ENCODE measurements at places on chromosomes 13 and 19.

DNA sequence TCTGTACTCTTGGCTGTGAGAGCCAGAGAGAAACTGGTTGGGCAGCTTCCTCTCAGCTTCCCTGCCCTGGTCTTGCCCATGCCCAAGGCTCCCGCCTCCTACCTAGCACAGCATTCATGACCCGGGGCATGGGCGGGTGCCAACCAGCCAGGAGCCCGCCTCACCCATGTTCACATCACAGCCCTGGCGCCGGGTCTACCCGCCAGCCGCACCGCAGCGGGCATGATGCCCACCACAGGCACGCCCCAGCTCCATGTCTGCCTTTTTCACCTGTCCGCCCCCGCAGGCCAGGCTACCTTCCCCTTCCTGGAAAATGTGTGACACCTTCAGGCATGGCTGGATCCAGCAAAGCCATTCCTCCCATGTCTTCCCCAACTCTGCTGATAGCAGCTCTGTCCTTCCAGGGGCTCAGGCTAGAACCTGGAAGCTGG lies 42.1 kb downstream of the PTPRS start:
- no peaks in the 10 kb centered on the region for H3K36me3 ChIP-seq
- H3K4me1 ChIP-seq: no peaks in the 10 kb centered on the region
- no peak overlapping the region for H3K4me3 ChIP-seq

DNA sequence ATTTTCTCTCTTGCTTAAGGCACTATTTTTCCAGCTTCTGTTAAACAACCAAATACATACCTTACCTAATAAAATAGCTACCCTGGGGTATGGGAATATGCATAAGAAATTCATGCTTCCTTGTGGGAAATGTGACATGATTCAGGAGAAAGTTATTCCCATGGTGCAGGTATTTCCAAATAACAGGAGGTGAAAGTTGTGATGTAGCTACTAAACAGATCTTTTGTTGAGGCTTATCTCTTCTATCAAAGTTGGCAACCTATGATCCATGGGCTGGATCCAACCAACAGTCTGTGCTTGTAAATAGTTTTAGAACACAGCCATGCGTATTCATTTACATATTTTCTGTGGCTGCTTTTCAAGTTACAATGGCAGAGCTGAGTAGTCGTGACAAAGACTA lies 177.8 kb upstream of the NBEA start:
- H3K36me3 ChIP-seq: no peaks in the 10 kb centered on the region
- H3K27ac ChIP-seq: no peak overlapping the region
- no peak overlapping the region for H3K4me3 ChIP-seq
- DNase-seq: no peak
- H3K27me3 ChIP-seq: no peaks in the 10 kb centered on the region

- DNase-seq: no peak
- H3K36me3 ChIP-seq: no peaks in the 10 kb centered on the region
- no peaks in the 10 kb centered on the region for H3K27me3 ChIP-seq
- no peak overlapping the region for H3K4me3 ChIP-seq
- H3K4me1 ChIP-seq: no peaks in the 10 kb centered on the region
- H3K27ac ChIP-seq: no peak overlapping the region
Observed at GRCh38 chr13:106177146-106177545, 358.3 kb downstream of the EFNB2 start.

DNA sequence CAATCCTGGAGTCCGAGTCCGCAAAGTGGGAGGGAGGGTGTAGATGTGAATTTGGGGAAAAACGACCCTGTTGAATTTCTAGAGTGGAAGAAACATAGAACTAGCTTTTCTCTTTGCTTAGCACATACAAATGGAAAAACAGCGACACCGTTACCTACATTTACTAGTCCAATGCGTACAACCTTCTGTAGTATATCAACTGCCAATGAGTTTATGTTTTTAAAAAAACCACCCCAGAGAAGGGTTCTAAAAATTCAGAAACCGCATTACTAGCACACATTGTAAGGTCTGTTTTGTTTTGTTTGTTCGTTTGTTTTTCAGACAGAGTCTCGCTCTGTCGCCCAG lies 332 bp upstream of the SUPT20H start:
- no peaks in the 10 kb centered on the region for H3K36me3 ChIP-seq
- H3K27me3 ChIP-seq: no peaks in the 10 kb centered on the region
- peaks cover 29% of the 10 kb centered on the region for H3K4me1 ChIP-seq
- peak overlapping the region; percentile 79 for H3K4me3 ChIP-seq
- DNase-seq: no peak

DNA sequence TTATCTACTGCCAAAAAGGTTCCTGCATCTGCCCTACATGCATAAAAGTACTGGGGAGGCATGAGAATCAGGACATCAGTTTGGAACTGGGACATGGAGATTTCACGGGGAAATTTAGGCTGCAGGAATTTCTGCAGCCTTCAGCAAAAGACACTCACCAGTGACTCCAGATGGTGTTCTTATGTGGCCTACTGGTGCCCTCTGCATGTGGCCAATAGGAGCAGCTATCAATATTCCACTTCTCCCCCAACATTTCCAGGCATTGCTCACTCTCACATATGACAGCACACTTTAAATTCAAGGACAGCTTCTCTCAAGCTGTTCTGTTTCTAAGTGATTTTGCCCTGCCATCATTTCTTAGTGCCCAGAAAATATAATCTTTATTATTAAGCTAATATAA lies 570.5 kb upstream of the ARGLU1 start:
- H3K27me3 ChIP-seq: no peaks in the 10 kb centered on the region
- H3K4me1 ChIP-seq: no peaks in the 10 kb centered on the region
- no peak for DNase-seq
- no peak overlapping the region for H3K4me3 ChIP-seq

GRCh38 chr13:113464476-113464875 lies 11.2 kb upstream of the ADPRHL1 start:
- no peak overlapping the region for H3K4me3 ChIP-seq
- peaks cover 16% of the 10 kb centered on the region for H3K36me3 ChIP-seq
- DNase-seq: no peak
- H3K27ac ChIP-seq: no peak overlapping the region

GRCh38 chr19:55353803-55354697 lies 469 bp downstream of the COX6B2 start:
- no peak overlapping the region for H3K27ac ChIP-seq
- H3K4me1 ChIP-seq: peaks cover 13% of the 10 kb centered on the region
- no peaks in the 10 kb centered on the region for H3K36me3 ChIP-seq
- peaks cover 22% of the 10 kb centered on the region for H3K27me3 ChIP-seq
- peak; percentile 73 for DNase-seq
- peak overlapping the region; percentile 47 for H3K4me3 ChIP-seq

- H3K36me3 ChIP-seq: no peaks in the 10 kb centered on the region
- no peak for DNase-seq
- H3K4me1 ChIP-seq: no peaks in the 10 kb centered on the region
- H3K27ac ChIP-seq: no peak overlapping the region
- H3K4me3 ChIP-seq: no peak overlapping the region
Observed at GRCh38 chr19:29866011-29866410, 54.2 kb downstream of the CCNE1 start.

GRCh38 chr19:7004313-7004931 lies 16.8 kb downstream of the MBD3L2B start:
- no peak overlapping the region for H3K4me3 ChIP-seq
- no peaks in the 10 kb centered on the region for H3K36me3 ChIP-seq
- no peaks in the 10 kb centered on the region for H3K27me3 ChIP-seq
- DNase-seq: no peak

GRCh38 chr19:42196011-42197001 lies 21.2 kb downstream of the DEDD2 start:
- H3K27ac ChIP-seq: no peak overlapping the region
- no peak for DNase-seq
- H3K27me3 ChIP-seq: no peaks in the 10 kb centered on the region
- H3K36me3 ChIP-seq: peaks cover 11% of the 10 kb centered on the region
- no peak overlapping the region for H3K4me3 ChIP-seq

- no peak overlapping the region for H3K4me3 ChIP-seq
- no peak for DNase-seq
- no peaks in the 10 kb centered on the region for H3K36me3 ChIP-seq
- H3K27ac ChIP-seq: no peak overlapping the region
- no peaks in the 10 kb centered on the region for H3K4me1 ChIP-seq
Observed at GRCh38 chr13:31998131-31998530, 33.4 kb upstream of the FRY start.

DNA sequence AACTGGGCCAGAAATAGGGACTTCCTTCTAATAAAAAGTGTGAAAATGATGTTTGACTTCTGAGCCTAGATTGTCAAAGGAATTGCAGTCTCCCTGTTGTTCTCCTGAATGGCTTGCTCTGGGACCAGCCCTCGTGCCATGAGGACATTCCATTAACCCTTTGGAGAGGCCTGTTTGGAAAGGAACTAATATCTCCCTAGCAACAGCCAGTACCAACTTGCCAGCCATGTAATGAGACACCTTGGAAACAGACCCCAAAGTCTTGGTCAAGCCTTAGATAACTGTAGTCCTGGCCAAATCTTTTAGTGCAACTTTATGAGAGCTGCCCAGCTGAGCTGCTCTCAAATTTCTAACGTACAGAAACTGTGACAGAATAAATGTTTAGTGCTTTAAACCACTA lies 8.2 kb upstream of the SIAH3 start:
- no peaks in the 10 kb centered on the region for H3K36me3 ChIP-seq
- H3K27ac ChIP-seq: no peak overlapping the region
- no peak for DNase-seq
- no peaks in the 10 kb centered on the region for H3K4me1 ChIP-seq

GRCh38 chr19:58521651-58522050 lies 2.0 kb upstream of the ZBTB45 start:
- no peaks in the 10 kb centered on the region for H3K27me3 ChIP-seq
- H3K4me3 ChIP-seq: no peak overlapping the region
- H3K36me3 ChIP-seq: no peaks in the 10 kb centered on the region
- H3K27ac ChIP-seq: no peak overlapping the region
- H3K4me1 ChIP-seq: peaks cover 20% of the 10 kb centered on the region

DNA sequence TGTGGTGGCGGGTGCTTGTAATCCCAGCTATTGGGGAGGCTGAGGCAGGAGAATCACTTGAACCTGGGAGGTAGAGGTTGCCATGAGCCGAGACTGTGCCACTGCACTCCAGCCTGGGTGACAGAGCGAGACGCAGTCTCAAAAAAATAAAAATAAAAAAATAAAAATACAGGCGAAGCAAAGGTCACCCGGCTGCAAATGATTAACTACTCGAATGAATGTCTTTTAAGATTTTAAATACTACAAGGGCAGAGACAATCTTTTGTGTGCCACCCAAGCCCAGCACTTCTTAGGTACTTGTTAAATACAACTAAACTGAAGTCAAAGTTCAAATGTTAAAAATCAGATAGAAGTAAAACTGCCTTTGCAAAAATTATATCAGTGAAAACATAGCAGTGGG lies 6.7 kb downstream of the LNX2 start:
- no peaks in the 10 kb centered on the region for H3K36me3 ChIP-seq
- H3K4me3 ChIP-seq: no peak overlapping the region
- DNase-seq: no peak
- H3K4me1 ChIP-seq: peaks cover 7% of the 10 kb centered on the region
- no peak overlapping the region for H3K27ac ChIP-seq

GRCh38 chr13:43268632-43269031 lies 245.2 kb downstream of the DNAJC15 start:
- no peak overlapping the region for H3K4me3 ChIP-seq
- DNase-seq: no peak
- H3K27me3 ChIP-seq: no peaks in the 10 kb centered on the region
- no peaks in the 10 kb centered on the region for H3K36me3 ChIP-seq
- no peak overlapping the region for H3K27ac ChIP-seq
- H3K4me1 ChIP-seq: no peaks in the 10 kb centered on the region

DNA sequence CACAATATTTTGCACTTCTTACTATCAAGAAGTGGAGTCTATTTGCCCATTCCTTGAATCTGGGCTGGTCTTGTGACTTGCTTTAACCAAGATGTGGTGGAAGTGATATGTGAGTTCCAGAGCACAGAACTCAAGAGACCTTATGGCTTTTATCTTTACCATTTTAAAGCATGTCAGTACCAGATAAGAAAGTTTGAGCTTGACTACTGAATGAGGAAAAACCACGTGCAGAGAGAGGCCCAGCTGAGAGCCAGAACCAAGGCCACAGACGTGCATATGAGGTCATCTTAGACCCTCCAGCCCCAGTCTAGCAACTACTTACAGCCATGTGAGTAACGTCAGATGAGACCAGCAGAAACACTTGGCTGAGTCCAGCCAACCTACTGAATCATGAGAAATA lies 6.3 kb upstream of the CDK8 start:
- no peaks in the 10 kb centered on the region for H3K4me1 ChIP-seq
- no peak for DNase-seq
- H3K27ac ChIP-seq: no peak overlapping the region

- no peak for DNase-seq
- no peaks in the 10 kb centered on the region for H3K4me1 ChIP-seq
- no peak overlapping the region for H3K27ac ChIP-seq
- H3K4me3 ChIP-seq: no peak overlapping the region
- H3K36me3 ChIP-seq: no peaks in the 10 kb centered on the region
Observed at GRCh38 chr13:31967155-31967554, 64.4 kb upstream of the FRY start.

- no peaks in the 10 kb centered on the region for H3K36me3 ChIP-seq
- H3K27me3 ChIP-seq: peaks cover 7% of the 10 kb centered on the region
- no peaks in the 10 kb centered on the region for H3K4me1 ChIP-seq
- no peak overlapping the region for H3K27ac ChIP-seq
Observed at GRCh38 chr13:29428310-29429181, 166.9 kb downstream of the SLC7A1 start.

GRCh38 chr13:40534456-40534855 lies 132.0 kb downstream of the FOXO1 start:
- H3K4me3 ChIP-seq: no peak overlapping the region
- no peak for DNase-seq
- no peaks in the 10 kb centered on the region for H3K36me3 ChIP-seq
- H3K27ac ChIP-seq: no peak overlapping the region
- H3K27me3 ChIP-seq: no peaks in the 10 kb centered on the region
- H3K4me1 ChIP-seq: peaks cover 4% of the 10 kb centered on the region

GRCh38 chr13:46521921-46522747 lies 30.8 kb upstream of the LRCH1 start:
- H3K4me3 ChIP-seq: no peak overlapping the region
- no peaks in the 10 kb centered on the region for H3K4me1 ChIP-seq
- no peak overlapping the region for H3K27ac ChIP-seq
- H3K27me3 ChIP-seq: no peaks in the 10 kb centered on the region
- no peaks in the 10 kb centered on the region for H3K36me3 ChIP-seq
- no peak for DNase-seq

DNA sequence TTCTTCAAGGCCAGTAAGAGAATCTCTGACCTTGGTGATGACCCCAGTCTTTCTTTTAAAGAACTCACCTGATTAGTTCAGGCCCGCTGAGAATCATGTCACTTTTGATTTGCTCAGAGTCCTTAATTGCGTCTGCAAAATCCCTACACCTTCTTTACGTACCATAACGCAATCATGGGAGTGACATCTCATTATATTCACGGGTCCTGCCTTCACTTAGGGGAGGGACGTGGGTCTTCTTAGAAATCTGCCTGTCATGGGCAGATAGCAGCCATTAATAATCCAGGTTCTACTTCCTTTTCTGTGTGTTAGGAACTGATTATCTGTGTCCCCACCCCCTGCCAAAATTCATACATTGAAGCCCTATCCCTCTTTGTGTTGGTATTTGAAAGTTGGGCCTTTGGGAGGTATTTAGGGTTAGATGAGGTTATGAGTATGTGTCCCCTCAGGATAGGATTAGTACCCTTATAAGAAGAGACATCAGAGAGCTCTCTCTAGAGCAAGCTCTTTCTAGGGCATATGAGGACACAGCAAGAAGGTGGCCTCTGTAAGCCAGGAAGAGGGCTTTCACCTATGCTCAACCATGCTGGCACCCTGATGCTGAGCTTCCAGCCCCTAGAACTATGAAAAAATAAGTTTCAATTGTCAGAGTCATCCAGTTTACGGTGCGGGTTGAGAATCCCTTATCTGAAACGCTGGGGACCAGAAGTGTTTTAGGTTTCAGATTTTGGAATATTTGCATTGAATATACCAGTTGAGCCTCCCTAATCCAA lies 9.9 kb downstream of the TPP2 start:
- H3K4me1 ChIP-seq: peaks cover 35% of the 10 kb centered on the region
- H3K27ac ChIP-seq: no peak overlapping the region
- DNase-seq: no peak
- no peaks in the 10 kb centered on the region for H3K27me3 ChIP-seq
- H3K4me3 ChIP-seq: no peak overlapping the region

All from CD8-positive, alpha-beta memory T cell (primary cell).